ENCODE measurements at places on chromosomes 2 and 18. TPM values are rescaled to one million over a fixed set of nuclear protein-coding genes. Genes with fewer than 3 reads are reported as not detected.

The SPR gene
- 0.71 TPM for total RNA-seq

The MAP3K19 gene
- total RNA-seq: not detected

The CXCR1 gene
- total RNA-seq: 3.0 TPM

The PAIP2B gene
- 1.8 TPM for total RNA-seq

DNA sequence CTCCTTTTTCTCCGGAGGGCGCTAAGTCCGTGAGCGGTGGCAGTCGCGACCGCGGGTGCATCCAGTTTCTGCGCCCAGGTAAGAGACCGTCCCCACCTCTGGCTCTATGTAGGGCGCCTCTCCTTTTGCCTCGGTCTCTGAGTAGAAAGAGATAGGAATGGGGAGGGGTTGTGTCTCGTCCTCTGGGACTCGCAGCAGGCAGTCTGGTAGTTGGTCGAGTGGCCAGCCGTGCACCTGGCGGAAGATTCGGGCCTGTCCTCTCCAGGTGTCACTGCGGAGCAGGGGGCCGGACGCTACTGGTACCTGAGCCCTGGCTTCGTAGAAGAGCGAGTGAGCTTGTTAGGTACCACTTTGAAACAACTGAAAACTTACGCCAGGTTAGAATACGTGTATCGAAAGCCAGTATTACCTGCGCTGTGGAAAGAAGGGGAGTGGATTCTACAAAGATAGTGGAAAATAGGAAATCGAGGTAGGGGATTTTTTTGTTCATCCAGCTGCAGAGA, 403 bp downstream of the MAP2 start:
- H3K27me3 ChIP-seq: peaks cover 18% of the 10 kb centered on the region
- no peak overlapping the region for H3K27ac ChIP-seq
- no peaks in the 10 kb centered on the region for H3K36me3 ChIP-seq
- H3K4me3 ChIP-seq: peak overlapping the region; percentile 56
- H3K4me1 ChIP-seq: peaks cover 15% of the 10 kb centered on the region

DNA sequence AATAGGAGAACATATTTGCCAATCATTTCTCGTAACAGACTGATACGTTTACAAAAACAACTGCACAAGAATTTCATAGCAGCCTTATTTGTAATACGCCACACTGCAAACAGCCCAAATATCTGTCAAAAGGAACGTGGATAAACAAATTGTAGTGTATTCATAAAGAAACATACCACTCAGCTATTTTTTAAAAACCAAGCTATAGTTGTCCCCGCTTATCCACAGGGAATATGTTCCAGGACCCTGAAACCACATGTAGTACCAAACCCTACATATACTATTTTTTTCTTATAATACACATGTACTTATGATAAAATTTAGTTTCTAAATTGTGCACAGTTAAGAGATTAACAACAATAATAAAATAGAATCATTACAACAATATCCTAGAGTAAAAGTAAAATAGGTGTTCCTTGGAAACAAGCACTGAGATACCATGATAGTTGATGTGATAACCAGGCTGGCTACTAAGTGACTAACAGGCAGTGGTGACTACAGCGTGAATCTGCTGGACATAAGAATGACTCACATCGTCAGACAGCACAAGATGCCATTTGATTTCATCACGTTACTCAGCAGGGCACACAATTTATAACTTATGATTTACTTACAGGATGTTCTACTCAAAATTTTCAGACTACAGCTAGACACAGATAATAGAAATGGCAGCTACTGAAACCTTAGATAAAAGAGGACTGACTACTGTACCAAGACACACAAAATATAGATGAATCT, 367.4 kb downstream of the NCKAP5 start:
- no peak overlapping the region for H3K27ac ChIP-seq
- no peak overlapping the region for H3K4me3 ChIP-seq
- no peaks in the 10 kb centered on the region for H3K36me3 ChIP-seq
- no peaks in the 10 kb centered on the region for H3K27me3 ChIP-seq
- no peak for DNase-seq
- H3K4me1 ChIP-seq: no peaks in the 10 kb centered on the region

DNA sequence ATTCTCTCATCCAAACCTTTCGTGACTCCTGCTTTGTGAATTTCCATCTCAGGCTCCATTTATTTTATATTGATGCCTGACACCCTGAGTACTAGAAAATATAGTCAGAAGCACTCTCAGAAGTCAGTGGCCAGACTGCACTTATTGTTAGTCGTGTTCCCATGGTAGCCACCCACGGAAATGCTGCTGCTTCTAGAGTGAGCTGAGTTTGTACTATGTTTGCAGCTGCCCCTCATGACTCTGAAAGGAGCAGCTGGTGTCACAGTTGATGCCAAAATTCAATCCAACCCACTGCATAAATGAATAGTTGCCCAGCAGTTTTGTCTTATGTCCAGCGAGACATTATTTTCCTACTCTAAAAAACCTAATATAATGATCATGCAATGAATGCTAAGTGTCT, 265.2 kb upstream of the SPHKAP start:
- no peak overlapping the region for H3K27ac ChIP-seq
- no peak for DNase-seq
- H3K4me3 ChIP-seq: no peak overlapping the region
- no peaks in the 10 kb centered on the region for H3K27me3 ChIP-seq
- H3K4me1 ChIP-seq: no peaks in the 10 kb centered on the region

DNA sequence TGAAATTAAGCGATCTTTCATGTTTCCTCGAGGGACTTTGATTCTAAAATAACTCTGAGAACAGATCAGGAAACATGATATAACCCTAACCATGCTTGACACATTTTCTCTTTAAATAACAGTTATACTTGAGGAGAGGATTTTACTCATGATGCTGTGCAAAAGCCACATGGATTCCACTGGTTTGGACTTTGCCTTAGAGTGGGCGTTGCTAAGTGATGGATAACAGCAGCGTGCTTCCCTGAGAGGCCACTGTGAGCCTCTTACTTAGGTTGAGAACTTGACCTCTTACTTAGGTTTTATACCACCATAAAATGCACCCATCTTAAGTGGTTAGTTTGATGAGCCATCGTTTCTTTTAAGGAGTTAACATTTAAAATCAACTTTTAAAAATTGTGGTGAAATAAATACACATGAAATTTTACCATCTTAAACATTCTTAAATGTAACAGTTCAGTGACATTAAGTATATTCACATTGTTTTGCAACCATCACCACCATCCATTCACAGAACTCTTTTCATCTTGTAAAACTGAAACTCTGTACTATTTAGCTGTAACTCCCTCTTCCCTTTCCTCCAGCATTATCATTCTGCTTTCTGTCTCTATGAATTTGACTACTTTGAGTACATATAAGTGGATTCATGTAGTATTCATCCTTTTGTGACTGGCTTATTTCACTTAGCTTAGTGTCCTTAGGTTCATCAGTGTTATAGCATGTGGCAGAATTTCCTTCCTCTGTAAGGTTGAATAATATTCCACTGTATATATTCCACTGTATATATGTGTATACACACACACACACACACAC, 22.6 kb downstream of the ANXA4 start:
- DNase-seq: no peak
- no peak overlapping the region for H3K4me3 ChIP-seq
- peaks cover 38% of the 10 kb centered on the region for H3K36me3 ChIP-seq
- H3K27ac ChIP-seq: peak overlapping the region; percentile 80
- no peaks in the 10 kb centered on the region for H3K27me3 ChIP-seq
- H3K4me1 ChIP-seq: peaks cover 59% of the 10 kb centered on the region

GRCh38 chr2:164850235-164850634, 8.6 kb upstream of the COBLL1 start:
- H3K27ac ChIP-seq: no peak overlapping the region
- no peaks in the 10 kb centered on the region for H3K36me3 ChIP-seq
- no peak overlapping the region for H3K4me3 ChIP-seq
- H3K4me1 ChIP-seq: no peaks in the 10 kb centered on the region
- no peak for DNase-seq

GRCh38 chr2:221680548-221680947, 108.4 kb upstream of the EPHA4 start:
- no peak overlapping the region for H3K27ac ChIP-seq
- H3K27me3 ChIP-seq: no peaks in the 10 kb centered on the region
- H3K4me3 ChIP-seq: no peak overlapping the region
- H3K36me3 ChIP-seq: no peaks in the 10 kb centered on the region
- DNase-seq: no peak

DNA sequence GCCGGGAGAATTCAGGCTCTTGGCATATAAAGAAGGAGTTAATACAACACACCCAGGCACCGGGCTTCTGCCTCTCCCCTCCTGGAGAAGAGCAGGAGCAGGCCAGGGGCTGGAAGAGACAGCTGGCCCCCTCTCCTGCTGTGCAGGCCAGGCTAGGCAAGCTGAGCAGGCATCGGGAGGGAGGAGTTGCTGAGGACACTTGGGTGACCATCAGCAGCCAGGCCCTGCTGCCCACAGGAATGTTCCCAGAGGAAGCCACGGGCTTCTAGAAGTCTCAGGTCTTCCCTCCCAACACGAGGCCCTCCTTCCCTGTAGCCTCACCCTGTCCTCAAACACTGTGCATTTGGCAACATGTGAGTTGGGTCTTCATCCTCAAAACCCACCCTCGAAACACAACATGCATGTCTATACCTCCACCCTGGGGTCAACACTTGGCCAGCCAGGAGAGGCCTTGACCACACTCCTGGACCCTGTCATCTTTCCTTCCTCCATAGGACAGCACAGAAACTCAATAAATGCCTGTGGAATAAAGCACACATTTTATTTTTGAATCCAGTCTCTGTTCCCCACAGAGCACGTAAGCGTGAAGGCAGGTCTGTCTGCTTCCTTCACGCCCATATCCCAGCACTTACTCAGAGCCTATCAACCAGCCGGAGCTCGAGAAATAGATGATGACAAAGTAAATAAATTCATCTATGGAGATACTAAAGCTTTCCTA, 433.8 kb upstream of the ID2 start:
- H3K27ac ChIP-seq: no peak overlapping the region
- H3K36me3 ChIP-seq: peaks cover 31% of the 10 kb centered on the region
- peaks cover 3% of the 10 kb centered on the region for H3K4me1 ChIP-seq
- no peak for DNase-seq

GRCh38 chr18:58205443-58206160, 161.6 kb downstream of the NEDD4L start:
- no peaks in the 10 kb centered on the region for H3K36me3 ChIP-seq
- no peak overlapping the region for H3K4me3 ChIP-seq
- H3K27ac ChIP-seq: no peak overlapping the region
- no peak for DNase-seq
- no peaks in the 10 kb centered on the region for H3K27me3 ChIP-seq

GRCh38 chr2:237603718-237604362, 13.3 kb upstream of the RAB17 start:
- peaks cover 11% of the 10 kb centered on the region for H3K27me3 ChIP-seq
- peaks cover 23% of the 10 kb centered on the region for H3K4me1 ChIP-seq
- H3K27ac ChIP-seq: peak overlapping the region; percentile 72
- peak; percentile 65 for DNase-seq

The IL1F10 gene
- not detected for total RNA-seq

Data from activated CD4-positive, alpha-beta memory T cell treated with anti-CD3 and anti-CD28 coated beads, Interleukin-2, amount 10 ng/mL, durations not matched to agents 7 days and 5 days (primary cell).